GM04504 (cell line): ENCODE measurements at places on chromosomes 1 and 21.
A peak's percentile ranks its signal among the peaks of the same experiment; 100 is the strongest.

GRCh38 chr1:64882574-64883255, 83.6 kb downstream of the JAK1 start:
- no peak for DNase-seq

DNA sequence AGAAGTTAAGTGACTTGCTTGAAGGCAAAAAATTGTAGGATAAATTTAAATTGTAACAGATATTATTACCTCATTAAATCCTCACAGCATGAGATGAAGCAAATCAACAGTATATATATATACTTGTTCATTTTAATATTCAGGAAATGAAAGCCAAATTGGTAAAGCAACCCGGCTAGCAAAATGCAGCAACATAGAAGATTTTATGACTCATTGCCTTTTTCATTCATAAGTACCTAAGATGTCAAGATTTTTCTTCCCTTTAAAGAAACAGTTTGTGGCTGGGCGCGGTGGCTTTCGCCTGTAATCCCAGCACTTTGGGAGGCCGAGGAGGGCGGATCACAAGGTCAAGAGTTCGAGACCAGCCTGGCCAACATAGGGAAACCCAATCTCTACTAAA, 190.5 kb upstream of the NRIP1 start:
- no peak for DNase-seq

- DNase-seq = no peak
Measured at GRCh38 chr21:33552093-33552998, 9.5 kb downstream of the SON start.

DNA sequence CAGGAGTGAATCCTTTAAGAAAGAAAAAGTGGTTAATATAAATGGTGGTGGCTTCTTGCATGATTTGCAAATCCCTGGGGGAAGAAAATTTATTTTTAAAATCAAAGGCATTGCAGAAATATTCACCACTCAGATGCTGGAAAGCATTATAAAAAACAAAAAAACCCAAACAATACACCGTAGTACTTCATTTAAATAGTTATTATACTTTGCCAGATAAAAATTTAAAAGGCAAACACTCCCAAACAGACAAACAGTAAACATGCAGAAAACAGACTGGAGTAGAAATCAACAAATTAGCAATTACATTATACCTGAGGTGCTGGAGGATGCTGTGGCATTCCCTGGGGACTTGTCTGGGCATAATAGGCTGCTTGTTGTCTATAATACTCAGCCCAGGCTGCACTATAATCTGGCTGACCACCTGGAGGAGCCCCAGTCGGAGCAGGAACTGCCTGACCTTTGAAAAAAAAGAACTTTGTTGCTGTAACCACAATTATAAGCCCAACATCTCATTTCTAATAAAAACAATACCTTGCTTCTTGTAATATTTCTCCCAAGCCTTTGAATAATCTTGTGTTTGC, 29.9 kb downstream of the FUBP1 start:
- peak; percentile 9 for DNase-seq

GRCh38 chr1:240492832-240493440, 119.0 kb downstream of the GREM2 start:
- DNase-seq = no peak

DNA sequence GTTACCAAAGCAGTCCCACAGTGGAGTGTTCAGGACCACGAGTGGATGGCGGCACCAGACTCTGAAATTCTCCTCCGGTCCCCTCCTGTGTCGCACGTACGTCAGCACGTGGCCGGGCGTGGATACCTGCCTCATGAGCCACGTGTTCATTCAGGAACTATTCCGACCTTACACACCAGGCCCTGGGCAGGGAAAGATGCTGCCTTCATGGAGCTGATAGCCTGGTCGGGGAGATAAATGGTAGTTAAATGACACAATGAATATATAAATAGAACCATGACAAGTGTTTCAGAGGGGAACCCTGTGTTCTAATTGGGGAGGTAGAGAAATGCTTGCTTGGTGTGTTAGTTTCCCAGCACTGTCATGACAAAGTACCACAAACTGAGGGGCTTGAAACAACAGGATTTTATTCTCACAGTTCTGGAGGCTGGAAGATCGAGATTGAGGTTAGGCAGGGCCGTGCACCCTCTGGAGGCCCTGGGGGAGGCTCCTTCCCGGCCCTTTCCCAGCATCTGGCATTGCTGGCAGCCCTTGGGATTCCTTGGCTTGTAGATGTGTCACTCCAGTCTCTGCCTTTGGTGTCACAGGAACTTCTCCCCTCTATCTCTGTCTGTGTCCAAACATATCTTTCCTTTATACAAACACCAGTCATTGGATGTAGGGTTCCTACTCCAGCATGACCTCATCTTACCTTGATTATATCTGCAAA, 28.9 kb upstream of the GPR137B start:
- DNase-seq = no peak

DNA sequence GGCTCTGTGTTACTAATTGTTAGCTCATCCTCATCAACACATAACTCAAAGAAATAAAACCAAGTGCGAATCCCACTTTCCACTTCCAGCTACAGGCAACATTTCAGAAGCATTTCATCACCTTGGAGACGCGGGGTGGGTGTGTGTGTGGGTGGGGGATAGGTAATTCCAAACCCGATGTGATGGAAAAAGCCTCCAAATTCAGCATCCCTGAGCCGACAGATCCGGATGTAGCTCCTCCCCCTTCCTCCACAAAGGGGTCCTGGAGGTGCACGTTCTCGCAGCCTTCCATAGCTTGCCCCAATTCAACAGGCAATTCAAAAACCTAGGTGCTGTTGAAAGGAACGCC, 486 bp downstream of the HSPA13 start:
- DNase-seq = peak; percentile 5

DNA sequence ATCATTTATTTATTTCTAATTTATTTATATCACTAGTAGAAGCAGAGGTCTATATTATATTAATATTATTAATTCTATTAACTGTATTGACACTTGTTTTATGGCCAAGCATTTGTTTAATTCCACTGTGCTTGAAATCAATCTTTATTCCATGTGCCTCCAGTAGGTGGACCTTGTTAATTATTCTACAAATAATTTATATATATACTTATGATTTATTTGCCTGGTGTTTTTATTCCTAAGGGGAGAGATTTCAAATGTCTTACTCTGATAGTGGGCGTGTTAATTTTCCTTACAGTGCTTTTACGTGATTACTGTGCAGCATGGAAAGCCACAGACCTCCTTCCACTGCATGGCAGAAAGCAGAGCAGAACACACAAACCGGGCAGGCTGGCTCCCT, 17.5 kb upstream of the OR6N2 start:
- DNase-seq = no peak

- no peak for DNase-seq
Measured at GRCh38 chr1:20342294-20343148, 51.8 kb downstream of the VWA5B1 start.

GRCh38 chr1:198633675-198634121, 5.1 kb upstream of the PTPRC start:
- DNase-seq = no peak

GRCh38 chr1:160891474-160891873, 6.5 kb upstream of the ITLN1 start:
- DNase-seq = no peak

- no peak for DNase-seq
Measured at GRCh38 chr1:246151796-246152434, 355.2 kb downstream of the SMYD3 start.

DNA sequence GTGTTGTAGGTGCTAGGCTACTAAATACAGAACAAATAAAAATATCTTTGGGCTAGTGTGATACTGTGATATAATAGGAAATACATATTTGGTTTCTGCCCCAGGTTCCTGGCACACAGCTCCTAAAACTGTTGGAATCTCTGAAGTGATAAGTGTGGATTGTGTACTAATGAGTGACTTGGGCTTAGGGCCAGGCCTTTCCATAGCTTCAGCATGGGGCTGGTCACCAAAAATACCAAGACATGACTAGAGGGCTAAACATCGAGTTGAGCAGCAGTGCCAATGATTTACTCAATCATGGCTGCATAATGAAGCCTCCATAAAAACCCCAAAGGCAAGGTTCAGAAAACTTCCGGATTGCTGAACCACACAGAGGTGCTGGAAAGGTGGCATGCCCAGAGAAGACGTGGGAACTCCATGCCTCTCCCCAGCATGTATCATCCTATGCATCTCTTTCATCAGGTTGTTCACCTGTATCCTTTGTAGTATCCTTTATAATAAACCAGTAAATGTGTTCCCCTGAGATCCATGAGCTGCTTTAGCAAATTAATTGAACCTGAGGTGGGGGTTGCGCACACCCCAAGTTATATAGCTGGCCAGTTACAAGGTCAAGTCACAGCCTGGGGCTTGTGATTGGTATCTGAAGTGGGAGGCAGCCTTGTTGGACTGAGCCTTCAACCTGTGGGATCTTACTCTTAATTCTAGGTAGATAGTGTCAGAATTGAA, 51.6 kb downstream of the ZMYM4 start:
- peak; percentile 19 for DNase-seq

GRCh38 chr21:32088471-32088870, 190.4 kb downstream of the MIS18A start:
- no peak for DNase-seq

GRCh38 chr1:23249787-23250454, 32.6 kb upstream of the HTR1D start:
- DNase-seq = no peak

DNA sequence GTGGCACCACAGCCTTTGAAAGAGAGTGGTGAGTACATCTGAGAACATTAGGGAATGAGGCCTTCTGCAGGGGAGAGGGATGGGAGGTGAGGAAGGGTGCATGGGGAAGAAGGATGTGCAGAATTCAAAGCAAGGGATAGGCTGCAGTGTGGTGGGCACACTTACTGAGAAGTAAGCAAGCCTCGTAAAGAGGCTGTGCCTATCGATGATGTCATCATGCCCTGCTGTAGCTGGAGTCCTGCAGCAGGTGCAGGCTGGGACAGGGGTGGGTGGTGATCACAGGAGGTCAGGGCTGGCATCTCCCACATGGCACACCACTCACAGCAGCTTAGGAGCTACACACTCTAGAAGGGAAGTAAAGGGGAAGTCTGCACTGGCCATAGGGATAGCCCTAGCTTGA, 16.2 kb downstream of the ZSCAN20 start:
- DNase-seq = no peak

- no peak for DNase-seq
Measured at GRCh38 chr1:46188295-46189030, 9.8 kb downstream of the POMGNT1 start.

- no peak for DNase-seq
Measured at GRCh38 chr1:219505886-219506285, 107.0 kb downstream of the ZC3H11B start.

GRCh38 chr21:43919871-43920801, 55.1 kb downstream of the AGPAT3 start:
- no peak for DNase-seq

DNA sequence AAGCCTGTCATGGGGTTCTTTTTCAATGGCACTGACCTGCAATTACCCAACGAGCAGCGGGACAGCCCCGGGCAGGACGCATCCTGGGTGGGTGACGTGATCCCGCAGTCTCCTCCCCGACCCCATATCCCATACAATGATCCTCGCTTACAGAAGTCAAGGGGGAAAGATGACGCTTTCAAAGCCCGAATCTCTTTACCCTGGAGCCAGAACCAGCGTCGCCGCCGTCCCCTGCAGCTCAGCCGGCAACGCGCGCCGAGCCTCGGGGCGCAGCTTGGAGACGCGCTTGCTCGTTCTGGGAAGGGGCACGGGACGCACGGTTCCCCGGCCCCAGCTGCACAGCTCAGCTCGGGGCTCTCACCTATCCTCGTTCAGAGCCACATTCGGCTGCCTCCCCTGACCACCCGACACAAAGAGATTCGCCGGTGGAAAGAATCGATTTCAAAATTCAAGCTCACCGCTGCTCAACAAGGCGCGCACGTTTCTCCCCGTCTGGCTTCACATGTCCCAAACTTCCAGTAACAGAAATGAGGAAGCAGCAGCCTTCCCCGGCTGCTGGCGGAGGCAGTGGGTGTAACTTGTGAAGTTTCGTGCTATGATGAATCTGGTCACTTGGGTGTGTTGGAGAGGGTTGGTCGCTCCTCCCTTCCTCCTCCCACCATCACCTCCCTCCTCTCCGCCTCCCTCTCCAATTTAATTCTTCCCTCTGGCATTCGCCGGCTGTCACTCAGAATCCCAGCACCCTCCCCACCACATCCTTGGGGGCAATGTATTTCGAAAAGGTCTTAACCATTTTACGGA, at the start of gene TIAM1:
TIAM1 (minus strand) TSS at position 582 of the 801 bp plus-strand sequence. CDS start 77,289 bp downstream, outside the sequence.
- no peak for DNase-seq

DNA sequence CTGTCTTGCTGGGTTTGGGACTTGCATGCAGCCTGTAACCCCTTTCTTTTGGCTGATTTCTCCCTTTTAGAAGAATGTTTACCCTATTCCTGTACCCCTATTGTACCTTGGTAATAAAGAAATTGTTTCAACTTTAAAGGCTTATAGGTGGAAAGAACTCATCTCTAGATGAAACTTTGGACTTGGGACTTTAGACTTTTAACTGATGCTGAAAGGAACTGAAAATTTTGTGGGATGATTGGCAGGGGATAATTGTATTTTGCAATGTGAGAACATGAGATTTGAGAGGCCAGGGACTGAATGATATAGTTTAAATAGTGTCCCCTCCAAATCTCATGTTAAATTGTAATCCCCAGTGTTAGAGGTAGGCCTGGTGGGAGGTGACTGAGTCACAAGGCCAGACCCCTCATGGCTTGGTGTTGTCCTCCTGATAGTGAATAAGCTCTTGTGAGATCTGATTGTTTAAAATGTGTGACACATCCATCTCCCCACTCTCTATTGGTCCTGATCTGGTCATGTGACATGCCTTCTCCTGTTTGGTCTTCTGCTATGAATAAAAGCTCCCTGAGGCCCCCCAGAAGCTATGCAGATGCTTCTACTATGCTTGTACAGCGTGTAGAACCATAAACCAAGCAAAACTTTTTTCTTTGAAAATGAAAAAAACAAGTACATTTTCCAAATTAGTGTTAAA, 1621.3 kb upstream of the B3GALT2 start:
- no peak for DNase-seq

DNA sequence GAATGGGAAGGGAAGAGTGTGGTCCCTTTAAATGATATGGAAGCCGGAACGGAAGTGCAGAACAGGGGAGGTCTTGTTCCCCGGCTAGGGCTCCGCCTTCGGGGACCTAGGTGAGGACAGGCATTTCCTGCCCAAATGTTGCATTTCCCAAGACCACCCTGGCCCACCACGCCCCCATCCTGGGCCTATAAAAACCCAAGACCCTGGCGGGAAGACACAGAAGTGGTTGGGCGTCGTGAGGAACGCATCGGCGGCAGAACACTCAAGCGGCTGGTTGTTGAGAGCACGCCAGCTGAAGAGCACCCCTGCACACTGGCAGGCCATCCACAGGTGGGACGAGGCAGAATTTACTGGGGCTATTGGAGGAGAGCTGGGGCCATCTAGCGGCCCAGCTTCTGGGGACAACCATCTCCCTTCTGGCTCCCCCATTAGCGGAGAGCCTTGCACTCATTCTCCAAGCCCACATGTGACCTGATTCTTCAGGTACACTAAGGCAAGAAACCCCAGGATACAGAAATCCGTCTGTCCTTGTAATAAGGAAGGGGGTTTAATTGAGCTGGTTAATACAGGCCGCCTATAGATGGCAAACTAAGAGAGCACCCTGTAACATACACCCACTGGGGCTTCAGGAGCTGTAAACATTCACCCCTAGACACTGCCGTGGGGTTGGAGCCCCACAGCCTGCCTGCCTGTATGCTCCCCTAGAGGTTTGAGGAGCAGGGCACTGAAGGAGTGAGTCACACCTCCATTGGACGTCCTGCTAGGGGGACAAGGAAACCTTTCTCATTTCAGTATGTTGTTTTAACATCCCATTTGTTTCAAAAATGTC, 1327.9 kb downstream of the BRINP3 start:
- no peak for DNase-seq
